ENCODE measurements at places on chromosomes 1 and 21.

GRCh38 chr1:12604986-12605385, 13.0 kb downstream of the DHRS3 start:
- DNase-seq = no peak

- no peak for DNase-seq
Measured at GRCh38 chr1:178360421-178360820, 136.3 kb downstream of the CLEC20A start.

- DNase-seq = no peak
Measured at GRCh38 chr1:65332821-65333220, 23.5 kb downstream of the DNAJC6 start.

DNA sequence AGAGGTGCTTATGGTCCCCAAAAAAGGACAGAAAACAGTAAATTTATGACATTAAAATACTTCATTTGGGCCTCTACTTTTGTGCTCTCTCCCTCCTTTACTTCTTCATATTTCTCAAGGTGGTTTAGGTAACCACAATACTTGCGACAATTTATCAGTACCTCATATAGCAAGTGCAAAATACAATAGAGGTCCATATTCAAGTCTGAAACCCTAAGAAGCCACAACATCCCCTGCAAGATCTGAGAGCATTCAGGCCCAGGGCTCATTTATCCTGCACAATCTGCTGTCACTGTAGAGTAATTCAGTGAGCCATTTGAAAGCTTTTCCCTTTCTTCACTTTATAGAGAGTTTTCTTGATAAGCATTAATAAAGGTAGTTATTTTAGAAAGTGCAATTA, 24.2 kb upstream of the ATP6V1G3 start:
- DNase-seq = no peak

DNA sequence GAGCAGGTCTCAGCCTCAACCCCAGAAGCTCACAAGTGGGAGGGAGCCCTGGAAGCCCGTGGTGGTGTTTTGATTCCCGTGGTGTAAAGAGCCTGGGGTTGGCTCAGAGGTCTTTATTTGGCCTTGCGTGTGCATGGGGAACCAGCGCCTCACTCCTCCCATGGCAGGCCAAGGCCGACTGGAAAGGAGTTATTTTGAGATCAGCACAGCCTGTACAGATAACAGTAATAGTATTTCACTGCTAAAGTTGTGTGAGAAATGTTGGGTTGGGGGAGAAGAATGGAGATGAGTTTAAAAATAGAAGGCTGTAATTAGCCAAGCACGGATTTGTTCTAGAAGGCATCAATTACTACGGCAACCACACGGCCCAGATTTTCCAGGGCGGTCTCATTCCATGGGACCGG, 186.5 kb downstream of the DYRK1A start:
- no peak for DNase-seq

DNA sequence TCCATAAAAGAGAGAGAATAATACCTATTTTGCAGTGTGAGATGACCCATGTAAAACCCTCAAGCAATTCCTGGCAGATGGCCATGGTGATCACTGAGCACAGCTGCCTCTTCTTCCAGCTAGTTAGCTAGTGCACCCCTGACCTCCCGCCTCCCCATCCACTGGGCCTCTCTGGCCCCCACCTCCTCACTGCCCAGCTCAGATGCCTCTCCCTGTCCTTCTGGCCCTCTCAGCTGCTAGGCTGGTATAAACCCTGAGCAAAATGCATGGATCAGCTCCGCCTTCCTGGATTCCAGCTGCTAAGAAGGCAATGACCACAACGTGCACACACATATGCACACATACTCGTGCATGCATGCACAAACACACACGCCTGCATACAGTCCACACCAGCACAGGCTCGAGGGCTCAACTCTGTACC, 117.2 kb downstream of the DMRTB1 start:
- DNase-seq = no peak
